ENCODE measurements at places on chromosomes 7 and 10. TPM values are rescaled to one million over a fixed set of nuclear protein-coding genes. Genes with fewer than 3 reads are reported as not detected.

DNA sequence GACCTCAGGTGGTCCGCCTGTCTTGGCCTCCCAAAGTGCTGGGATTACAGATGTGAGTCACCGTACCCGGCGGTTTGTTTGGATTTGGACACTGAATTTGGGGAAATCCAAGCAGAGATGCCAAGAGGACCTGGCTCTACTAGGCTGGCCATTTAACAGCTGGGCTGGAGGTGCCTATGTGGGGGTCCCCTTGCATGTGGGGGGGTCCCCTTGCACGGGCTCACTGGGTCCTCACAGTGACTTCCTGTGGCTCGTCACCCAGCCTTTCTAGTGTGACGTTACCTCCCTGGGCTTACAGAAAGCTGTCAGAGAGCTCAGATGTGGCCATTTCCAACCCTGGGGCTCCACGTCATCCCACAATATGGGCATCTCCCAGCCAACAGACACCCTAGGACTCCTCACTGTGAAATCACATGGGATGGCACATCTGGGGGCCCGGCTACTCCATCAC lies 49.3 kb upstream of the GNA12 start:
- DNase-seq = no peak

FUOM gene
- total RNA-seq = 58.8 TPM

DNA sequence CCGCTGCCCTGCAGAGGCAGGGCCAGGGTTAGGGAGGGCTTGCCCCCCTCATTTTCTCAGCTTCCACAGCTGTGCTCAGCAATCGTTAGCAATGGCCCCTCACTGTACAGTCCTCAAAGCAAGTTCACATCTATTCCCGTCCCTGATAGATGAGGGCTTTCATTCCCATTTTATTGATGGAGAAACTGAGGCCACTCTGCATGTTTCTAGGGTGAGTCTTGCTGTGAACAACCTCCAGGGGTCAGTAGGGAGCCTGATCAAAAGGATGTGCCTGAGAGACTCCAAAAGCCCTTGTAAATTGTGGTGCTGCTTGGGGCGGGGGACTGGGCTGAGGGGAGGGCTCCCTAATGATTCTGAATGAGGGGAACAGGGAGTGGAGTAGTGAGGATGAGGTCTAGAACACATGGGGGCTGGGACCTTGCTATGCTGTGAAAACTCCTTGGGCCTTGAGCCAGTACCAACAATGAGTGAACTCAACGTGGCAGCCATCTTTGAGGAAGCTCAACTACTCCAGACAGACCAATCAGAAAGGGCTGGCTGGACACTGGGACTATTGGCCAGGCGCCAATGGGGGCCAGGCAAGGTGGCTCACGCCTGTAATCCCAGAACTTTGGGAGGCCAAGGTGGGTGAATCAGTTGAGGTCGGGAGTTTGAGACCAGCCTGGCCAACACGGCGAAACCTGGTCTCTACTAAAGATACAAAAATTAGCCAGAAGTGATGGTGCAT lies 6.7 kb upstream of the GRIFIN start:
- no peak for DNase-seq

ATOH7 gene
- total RNA-seq = not detected

DNA sequence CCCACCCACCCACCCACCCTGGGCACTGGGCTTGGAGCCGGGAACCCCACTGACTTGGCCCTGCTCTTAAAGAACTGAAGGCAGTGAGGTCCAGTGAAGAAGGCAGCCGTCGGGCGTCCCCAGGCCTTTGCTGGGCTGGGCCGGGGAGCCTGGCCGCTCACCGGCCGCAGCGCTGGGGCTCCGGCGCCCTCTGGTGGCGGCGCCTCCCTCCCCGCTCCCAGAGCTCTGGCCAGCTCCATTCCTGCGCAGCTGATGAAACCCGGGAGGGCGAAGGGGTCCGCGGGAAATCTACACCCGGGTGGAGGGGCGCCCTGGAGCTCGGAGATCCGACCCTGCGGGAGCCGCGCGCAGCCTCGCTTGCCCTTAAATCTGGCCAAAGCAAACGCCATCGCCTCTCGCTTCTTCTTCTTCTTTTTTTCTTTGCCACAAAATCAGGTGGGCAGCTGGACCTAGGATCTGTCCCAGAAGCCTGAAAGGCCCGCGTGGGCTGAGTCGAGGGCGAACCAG lies 1.7 kb upstream of the CXCL12 start:
- DNase-seq = no peak

DNA sequence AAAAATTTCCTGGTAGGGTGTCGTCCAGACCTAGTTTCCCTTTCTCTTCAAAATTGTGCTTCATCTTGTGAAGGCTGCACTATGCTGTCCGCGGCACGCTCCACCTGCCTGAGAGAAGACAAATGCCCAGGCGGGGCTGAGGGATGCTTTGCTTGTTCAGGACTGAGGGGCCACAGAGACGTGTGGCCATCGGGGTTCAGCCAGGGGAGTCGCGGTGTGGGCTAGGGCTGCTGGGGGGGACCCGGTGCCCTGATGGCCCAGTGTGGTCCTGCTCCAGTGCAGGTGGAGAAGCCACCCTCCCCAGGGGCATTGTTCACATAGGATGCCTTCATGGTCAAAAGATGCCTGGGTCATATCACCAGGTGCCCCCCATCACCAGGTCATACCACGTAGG lies 107.8 kb upstream of the SHH start:
- DNase-seq = no peak

DNA sequence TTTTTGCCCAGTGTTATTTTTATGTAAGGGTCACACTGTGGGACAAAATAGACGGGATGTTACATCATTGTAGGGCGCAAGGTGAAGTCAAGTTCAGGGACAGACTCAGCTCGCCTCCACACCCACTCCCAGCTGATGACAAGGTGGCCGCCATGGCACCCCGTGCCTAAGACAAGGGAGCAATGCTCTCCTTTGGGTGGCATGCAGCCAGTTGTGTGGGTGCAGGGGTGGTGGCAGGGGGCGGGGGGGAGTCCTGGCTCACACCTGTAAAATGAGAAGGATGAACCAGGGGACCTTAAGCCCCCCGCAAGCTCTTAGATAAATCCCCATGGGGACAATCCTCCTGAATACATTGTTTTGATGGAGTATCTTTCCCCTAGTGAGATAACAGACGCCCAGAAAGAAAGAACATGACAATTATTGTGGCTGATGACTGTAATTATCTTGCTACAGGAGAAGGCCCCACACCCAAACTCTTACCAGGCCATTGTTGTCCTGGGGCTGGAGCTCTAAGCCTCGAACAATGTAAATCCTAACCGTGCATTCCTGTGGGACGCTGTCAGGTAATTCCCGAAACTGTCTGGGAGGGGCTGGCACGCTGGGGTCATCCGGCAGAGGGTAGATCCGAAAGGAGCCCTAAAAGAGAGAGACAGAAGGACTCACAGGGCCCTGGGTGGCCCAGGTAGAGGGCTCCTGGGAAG lies 148.7 kb downstream of the MYOF start:
- DNase-seq = no peak

DNA sequence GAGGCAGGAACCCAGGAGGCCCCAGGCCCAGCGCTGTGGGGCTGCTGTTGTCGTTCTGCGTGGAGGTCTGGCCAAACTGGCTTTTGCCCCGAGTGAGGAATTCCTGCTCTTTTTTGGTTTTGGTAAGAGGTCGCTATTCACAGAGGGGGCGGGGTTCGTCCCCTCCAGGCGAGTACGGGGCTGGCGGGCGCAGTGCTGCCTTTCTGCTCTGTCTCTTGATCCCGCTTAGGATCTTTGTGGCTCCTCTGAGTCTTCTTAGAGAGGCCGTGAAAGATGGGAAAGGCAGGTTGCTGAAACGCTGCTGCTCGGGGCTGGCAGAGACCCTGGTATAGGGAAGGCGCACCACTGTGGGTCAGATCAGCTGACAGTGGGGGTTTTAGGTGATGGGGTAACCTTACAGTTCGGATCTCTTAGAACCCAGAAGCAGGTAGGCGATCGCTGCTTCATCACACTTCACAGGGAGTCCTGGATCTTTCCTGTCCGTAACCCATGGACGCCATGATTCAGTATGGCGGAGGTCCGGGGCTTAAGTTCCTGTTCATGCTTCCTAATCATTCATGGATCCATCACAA lies 136.7 kb downstream of the KIF20B start:
- no peak for DNase-seq

DNA sequence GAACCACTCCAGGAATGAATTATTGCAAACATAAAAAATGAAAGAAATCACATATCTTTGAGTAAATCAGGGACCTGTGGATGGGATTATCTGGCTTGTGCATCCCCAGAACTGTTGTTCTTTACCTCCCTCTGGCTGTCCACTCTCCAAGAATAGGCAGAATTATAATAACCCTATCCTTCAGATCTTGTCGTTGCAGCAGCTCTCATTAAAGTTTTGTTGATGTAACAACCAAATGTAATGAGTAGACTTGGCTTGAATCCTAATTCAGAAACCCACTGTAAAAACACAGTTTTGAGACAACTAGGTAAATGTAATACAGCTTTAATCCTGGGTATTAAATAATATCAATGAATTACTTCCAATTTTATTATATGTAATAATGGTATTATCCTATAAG lies 16.2 kb downstream of the LSM5 start:
- DNase-seq = no peak

DNA sequence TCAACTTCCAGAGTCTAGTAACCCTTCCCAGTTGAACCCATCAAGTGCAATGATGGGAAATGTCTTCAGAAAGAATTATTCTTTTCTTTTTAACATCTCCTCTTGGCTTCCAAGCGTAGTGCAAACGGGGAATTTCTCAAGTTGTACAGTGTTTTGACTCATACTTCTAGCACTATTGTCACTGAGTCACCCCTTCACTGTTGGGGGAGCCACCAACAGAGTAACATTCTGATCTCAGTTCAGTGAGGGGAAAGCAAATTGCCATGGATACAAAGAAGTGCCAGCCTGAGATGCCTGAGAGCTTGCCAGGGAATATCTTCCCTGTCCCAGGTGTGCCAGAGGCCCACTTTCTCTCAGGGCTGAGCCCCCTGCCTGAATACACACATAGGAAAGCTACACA lies 31.0 kb downstream of the CYP3A5 start:
- no peak for DNase-seq

DMTF1 gene
- 37.3 TPM for total RNA-seq

- DNase-seq = no peak
Measured at GRCh38 chr10:106571192-106571946, 593.1 kb downstream of the SORCS1 start.

LGI1 gene
- not detected for total RNA-seq

DNA sequence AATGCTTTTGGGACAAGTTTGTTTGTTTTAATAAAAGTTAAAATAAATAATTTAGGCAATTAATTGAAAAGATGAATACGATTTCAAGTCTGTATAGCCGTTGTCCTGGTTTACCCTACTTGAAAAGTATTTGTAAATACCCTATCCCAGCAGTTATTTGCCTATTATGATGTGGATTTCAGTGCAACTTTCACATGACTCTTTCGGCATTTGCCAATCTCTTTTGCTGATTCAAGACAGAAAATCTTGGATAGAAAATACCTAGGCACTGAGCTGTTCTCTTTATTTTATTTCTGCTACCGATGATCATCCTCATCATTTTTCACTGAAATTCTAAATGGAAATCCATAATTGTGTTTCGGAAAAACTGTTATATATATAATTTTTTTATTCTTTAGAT lies 125.9 kb upstream of the FZD8 start:
- DNase-seq = no peak

HECW1 gene
- total RNA-seq = 0.46 TPM

- DNase-seq = no peak
Measured at GRCh38 chr10:95237376-95238170, 43.5 kb downstream of the ACSM6 start.

DNA sequence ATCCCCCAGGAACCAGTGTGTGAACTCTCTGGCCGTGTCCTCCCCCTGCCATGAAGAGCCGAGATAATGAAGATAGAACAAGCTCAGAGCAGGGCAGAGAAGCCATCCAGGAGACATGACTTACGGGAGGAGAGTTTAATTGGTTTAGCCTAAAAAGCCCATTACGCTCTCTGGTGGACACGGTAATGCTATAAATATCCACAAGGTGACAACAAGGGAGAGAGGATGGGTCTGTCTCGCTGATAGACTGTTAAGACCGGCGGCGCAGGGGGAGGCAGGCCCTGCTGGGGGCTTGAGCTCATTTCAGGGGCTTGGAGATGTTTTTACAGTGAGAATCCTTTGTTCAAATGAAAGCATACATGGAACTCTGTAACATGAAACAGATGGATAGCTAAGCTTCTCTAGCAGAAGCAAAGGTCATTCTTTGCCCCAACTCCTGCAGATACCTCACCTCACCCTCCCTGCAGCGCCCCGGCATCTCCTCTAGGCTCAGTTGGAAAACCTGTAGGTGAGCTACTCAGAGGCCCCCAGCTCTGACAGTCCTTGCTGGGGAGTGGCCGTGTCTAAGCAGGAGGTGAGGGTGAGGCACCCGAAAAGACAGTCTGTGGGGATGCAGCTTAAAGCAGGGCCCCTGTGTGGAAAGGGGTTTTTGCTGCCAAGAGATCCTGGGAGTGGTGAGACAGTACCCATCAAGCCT lies 40.8 kb upstream of the LOXL4 start:
- DNase-seq = no peak

- DNase-seq = no peak
Measured at GRCh38 chr7:33918438-33919143, 13.3 kb downstream of the BMPER start.

GRCh38 chr7:123993996-123994395 lies 38.9 kb downstream of the TMEM229A start:
- no peak for DNase-seq

- no peak for DNase-seq
Measured at GRCh38 chr7:110522061-110522760, 568.7 kb upstream of the LRRN3 start.

DNA sequence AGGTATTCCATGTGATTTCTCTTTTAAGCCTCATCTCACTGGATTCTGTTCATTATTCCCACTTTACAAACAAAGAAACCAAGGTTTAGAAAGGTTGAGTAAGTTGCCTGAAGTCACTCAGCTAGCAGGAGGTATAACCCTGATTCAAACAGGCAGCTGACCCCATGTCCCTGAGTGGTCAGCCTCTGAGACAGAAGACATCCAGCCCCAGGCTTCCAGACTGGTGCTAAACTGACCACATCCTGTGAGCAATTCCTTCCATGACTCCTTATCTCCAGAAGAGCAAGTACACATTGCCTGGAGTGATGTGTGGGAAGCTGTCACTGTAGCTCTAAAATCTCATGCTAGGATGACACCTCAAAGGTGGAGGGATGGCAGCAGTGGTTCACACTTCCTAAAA lies 3.7 kb downstream of the PLPP4 start:
- DNase-seq = peak; percentile 91

- no peak for DNase-seq
Measured at GRCh38 chr7:36305226-36305625, 84.4 kb upstream of the ANLN start.

GRCh38 chr7:22351878-22352277 lies 5.1 kb downstream of the RAPGEF5 start:
- no peak for DNase-seq

GRCh38 chr7:114924038-114924712 lies 2.3 kb downstream of the MDFIC start:
- no peak for DNase-seq
